ENCODE measurements at places on chromosomes 1 and 21.
A peak's percentile ranks its signal among the peaks of the same experiment; 100 is the strongest.

GRCh38 chr1:9101510-9102146, 27.3 kb downstream of the GPR157 start:
- peak; percentile 79 for DNase-seq

DNA sequence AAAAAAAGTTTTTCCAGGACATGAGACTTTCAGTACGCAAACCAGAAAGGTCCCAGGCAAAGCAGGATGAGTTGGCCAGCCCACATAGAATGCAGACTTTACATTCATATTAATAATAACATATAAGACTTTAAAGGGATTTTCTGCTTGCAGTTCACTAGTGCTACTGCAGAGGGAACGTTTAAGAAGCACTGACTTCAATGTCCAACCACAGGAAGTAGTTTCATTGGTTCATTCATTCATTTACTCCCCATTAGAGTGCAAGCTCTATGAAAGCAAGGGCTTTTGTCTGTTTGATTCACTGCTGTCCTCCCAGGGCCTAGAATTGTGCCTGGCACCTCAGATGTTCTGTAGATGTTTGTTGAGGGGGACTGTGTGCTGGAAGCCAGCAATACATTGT, 11.8 kb upstream of the SERINC2 start:
- no peak for DNase-seq

- DNase-seq, result no peak
These were observed 8.8 kb upstream of the FAM20B start for GRCh38 chr1:179016706-179017382.

DNA sequence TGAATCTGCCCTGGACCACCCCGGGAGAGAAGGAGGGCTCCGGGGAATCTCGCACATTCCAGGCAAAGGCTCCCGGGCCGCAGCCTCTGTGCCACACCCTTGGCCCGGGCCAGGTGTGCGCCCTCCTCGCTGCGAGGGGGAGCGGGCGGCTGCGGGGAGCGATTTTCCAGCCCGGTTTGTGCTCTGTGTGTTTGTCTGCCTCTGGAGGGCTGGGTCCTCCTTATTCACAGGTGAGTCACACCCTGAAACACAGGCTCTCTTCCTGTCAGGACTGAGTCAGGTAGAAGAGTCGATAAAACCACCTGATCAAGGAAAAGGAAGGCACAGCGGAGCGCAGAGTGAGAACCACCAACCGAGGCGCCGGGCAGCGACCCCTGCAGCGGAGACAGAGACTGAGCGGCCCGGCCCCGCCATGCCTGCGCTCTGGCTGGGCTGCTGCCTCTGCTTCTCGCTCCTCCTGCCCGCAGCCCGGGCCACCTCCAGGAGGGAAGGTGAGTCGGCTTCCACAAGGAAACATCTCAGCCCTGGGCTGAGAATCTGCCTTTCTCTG, at the start of gene LAMC2:
LAMC2 (plus strand) TSS at position 324 of the 550 bp plus-strand sequence; CDS start at position 413, 89 bp downstream.
- peak; percentile 87 for DNase-seq

GRCh38 chr1:228274452-228275178, 66.8 kb downstream of the OBSCN start:
- DNase-seq, result peak; percentile 70

DNA sequence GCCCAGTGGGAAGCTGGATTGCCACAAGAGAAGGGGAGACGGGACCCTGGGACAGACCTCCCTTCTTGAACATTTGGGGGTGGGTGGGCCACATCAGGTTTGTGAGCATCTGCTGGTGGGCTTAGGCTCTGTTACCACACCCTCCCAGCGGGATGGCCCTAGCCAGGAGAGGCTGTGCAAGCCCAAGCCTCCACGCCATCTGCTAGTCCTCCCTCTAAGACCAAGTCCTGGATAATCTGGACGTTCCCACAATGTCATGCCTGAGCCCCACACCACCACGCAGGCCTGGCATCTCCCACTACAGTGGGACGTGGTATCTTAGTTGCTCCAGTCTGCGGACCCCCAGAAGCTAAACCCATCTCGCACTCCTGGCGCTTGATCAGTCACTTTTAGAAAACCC, 3.7 kb upstream of the IBA57 start:
- no peak for DNase-seq

GRCh38 chr1:43068911-43069310, 103.2 kb downstream of the EBNA1BP2 start:
- DNase-seq, result peak; percentile 57

GRCh38 chr1:108624069-108624468, 36.8 kb downstream of the HENMT1 start:
- DNase-seq, result no peak

DNA sequence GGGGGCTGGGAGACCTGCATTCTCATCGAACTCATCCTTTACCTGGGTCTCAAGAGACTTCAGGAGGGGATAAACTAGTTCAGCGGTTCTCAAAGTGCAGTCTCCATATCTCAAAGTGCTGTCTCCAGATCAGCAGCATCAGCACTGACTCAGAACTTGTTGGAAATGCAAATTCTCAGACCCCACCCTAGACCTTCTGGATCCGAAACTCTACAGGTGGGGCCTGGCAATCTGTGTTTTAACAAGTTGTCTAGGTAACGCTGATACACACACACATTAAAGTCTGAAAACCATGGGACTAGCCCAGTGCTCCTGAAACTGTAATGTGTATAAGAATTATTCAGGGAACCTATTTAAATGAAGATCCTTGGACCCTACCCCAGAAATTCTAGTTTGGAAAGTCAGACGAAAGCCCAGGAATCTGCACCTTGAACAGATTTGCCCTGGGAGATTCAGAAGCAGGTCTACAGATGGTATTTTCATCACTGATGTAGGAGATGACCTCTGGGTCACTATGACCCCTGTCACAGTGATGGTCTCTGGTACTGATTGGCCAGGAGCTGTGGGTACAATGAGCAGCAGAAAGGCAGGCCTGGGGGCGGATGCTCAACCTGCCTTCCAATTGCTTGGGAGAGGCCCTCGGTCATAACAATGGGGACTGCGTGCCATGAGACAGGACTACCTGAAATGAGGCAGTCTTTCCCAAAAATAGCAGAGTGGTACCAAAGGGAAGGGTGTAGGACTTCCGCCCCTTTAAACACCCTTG, 127.2 kb downstream of the FAM78B start:
- DNase-seq, result no peak

GRCh38 chr21:44516342-44516741, 23.7 kb downstream of the KRTAP10-1 start:
- DNase-seq, result peak; percentile 47

DNA sequence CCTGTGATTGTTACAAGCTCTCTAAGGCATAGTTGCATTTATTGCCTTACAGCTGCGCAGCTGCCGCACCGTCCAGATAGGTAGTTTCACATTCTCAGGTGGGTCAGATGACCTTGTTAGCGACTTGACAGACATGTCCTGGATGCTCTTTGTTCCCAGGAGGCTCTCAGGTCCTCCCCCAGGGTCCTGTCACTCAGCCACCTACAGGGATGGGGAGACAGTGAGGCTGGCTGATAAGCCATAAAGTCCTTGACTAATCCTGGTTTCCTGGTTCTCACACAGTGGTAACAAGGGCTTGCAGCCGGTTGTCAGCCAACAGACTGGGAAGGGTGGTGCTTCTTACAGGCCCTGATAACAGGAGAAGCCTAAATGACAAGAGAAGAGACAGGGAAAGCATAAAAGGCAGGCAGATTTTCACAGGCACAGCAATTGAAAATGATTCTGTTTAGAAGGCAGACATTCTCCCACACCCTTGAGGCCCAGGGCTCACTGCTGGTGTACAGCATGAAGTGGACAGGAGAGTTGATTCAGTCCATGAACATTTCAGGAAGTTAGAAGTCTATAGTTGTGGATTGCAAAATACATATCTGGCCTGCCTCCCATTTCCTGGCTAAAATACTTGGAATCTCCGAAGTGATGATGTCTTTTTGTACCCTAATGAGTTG, 2.9 kb downstream of the ARF1 start:
- DNase-seq, result peak; percentile 78

- DNase-seq, result no peak
These were observed 1.6 kb downstream of the CNIH4 start for GRCh38 chr1:224358237-224358636.

DNA sequence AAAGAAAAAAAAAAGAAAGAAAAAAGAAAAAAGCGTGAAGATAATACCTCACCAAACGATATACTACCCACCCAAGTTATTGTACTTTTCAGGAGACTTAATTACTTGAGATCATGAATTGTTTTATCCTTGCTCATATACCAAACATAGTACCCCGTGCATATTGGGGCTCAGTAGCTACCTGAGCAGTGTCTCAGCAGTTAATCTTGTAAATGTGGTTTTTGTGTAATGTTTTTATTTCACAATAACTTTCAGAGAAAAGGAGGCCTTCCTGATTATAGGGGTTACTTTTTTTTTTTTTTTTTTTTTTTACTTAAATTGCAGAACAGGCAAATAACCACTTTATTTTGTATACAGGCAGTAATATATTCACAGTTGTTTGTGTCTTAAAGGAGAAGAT, 80.3 kb downstream of the OSBPL9 start:
- DNase-seq, result no peak

- DNase-seq, result peak; percentile 95
These were observed 16.5 kb downstream of the STK40 start for GRCh38 chr1:36369061-36369861.

- DNase-seq, result peak; percentile 92
These were observed 11.3 kb upstream of the RIPK4 start for GRCh38 chr21:41777951-41778815.

- DNase-seq, result no peak
These were observed 10.1 kb downstream of the CCDC185 start for GRCh38 chr1:223403184-223403815.

- no peak for DNase-seq
These were observed 30.6 kb downstream of the KCND3 start for GRCh38 chr1:111958851-111959250.

- no peak for DNase-seq
These were observed 10.9 kb downstream of the CNST start for GRCh38 chr1:246577082-246577719.

- DNase-seq, result no peak
These were observed 5.4 kb downstream of the CCDC190 start for GRCh38 chr1:162855461-162856150.

DNA sequence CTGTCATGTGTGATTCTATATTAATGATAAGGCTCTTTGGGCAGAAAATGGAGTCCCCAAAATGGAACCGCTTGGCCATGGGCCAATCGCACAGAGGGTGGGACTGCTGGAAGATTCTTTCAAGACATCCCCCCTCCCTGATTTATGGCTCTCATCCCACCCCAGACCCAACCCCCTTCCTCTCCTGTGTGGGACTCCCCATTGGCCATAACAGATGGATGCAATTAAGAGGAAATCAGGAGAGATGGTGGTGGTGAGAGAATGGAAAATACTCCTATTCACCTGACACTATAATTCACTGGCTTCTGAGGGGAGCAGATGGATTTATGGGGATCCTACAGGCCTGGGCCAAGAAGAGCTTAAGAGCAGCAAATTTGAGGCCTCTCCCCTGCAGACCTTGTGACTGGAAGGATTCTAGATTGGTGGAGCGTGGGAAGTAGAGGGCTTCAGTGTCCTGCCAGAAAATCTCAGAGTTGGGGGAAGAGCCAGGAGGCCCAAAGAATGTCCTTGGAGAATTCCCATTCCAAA, 1.7 kb downstream of the IGFN1 start:
- no peak for DNase-seq

DNA sequence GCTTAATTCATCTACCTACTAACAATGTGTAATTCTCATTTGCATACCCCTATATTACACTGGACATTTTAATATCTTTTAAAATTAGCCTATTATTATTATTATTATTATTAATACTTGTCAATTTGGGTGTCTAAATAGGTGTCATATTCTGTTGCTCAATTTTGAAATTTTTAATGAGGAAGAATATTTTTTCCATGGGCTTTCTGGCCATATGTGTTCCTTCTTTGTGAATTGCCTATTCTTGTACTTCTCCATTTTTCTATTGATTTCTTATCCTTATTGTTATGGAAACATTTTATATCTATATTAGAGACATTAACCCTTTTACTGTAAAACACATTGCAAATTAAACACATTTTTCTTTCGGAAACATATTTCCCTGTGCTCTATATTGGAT, 6.4 kb upstream of the NIBAN1 start:
- DNase-seq, result no peak

DNA sequence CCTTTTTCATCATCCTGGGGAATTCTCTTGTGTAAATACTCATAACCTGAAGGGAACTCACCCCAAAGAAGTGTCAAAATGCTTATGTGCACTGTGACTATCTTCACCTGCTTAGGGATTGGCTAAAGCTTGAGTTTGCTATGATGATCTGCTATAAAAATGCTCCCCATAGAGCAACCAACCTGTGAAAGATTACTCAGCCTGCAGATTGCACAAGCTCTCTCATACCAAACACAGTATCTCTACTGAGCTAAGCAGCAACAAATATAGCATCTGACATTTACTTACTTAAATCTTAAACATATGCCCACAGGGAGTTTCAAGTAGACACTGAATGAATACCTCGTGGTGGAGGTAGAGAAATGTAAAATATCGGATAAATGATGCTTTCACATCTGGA, 725.8 kb downstream of the MRPL39 start:
- no peak for DNase-seq

- no peak for DNase-seq
These were observed 3.8 kb upstream of the INKA2 start for GRCh38 chr1:111742938-111743549.

DNA sequence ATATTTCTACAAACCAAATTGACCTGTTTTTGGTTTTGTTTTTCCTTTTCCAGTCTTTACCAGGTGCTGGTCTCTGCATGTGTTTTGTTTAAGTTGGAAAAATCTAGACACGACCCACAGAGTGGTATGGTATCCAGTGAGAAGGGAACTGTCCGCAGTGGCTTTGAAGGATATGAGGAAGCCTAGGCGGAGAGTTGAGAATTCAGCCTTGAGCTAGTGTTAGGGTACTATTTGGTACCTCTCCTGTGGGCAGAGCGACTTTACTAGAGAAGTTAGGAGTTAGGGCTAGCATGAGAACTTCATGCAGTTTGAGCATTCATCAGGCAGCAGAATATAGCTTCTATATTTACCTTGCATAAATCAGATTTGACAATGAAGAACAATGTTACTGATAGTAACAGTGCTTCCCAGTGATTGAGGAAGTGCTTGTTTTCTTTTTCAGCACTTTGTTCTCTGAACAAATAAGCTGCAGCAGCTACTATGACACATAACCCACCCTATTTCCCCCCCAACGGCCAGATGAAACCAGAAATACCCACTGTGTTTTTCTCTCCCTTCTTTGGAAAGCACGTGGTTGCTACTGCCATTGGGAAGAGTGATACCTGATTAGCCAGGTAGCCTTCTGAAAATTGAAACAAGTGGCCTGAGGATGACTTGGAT, 19.0 kb downstream of the MRPS6 start:
- no peak for DNase-seq

DNA sequence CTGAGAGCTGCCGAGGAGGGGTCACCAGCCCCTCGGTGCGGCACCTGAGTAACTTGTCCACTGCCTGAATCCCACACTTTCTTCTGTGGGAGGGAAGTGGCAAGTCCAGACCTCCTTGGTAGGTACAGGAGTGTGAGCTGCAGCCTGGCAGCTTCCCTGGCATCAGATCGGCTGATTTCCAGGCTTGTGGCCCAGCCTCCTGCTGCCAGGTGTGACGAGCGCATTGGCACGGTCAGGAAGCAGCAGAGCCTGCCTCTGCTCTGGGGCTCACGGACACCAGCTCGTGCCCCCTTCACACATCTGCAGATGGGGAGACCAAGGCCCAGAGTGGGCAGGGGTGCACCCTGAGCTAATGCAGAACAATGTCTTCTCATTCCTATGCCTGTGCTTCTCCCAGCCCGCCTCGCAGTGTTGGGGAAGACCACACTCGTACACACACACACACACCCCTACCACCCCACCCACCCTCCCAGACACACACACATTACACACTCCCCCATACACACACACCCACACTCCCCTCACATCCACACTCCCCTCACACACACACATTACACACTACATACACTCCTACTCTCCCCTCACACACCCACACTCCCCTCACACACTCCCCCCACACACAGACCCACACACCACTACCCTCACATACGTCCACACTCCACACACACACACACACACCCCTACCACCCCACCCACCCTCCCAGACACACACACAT, 33.1 kb upstream of the SELENON start:
- no peak for DNase-seq
